Effector CD8-positive, alpha-beta T cell (primary cell): ENCODE measurements at places on chromosomes 3 and 15.

DNA sequence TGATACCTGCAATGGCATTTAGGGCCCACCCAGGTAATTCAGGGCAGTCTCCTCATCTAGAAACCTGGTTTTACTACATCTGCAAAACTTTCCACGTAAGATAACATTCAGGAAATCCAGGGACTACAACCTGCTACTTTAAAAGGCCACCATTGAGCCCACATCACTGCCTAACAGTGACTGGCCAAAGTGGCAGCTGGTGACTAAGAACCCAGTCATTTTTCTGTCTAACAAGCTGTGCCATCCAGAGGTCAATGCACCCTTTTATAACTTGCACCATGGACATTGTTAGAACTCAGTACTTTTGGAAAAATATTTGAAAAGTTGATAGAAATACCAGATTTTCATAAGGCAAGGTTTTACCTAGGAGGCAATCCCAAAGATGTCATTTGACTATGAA, 492.4 kb downstream of the OTOL1 start:
- DNase-seq = no peak

DNA sequence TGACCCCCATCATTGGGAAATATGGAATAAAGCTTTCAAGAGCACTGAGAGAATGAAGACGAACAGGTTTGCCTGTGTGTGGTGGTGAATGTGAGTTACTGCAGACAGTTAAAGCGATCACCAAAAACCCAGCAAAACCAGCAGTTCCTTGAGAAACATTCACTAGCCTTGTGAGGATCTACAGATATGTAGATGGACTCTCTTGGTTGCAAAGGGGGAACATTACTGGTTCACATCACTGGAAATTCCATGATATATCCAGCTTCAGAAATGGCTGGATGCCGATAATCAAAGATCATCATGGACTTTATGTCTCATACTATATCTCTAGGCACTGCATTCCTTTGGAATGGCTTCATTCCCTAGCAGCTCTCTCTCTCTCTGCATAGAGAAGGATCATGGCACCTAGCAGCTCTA, 10.2 kb upstream of the HERC1 start:
- DNase-seq = no peak

GRCh38 chr15:39756806-39757522, 25.7 kb downstream of the FSIP1 start:
- DNase-seq = no peak

- DNase-seq = no peak
Observed at GRCh38 chr15:38076786-38077185, 142.3 kb downstream of the TMCO5A start.
